HAP-1 (cell line): ENCODE measurements at places on chromosomes 7 and 10.

- DNase-seq, result no peak
These were observed 422.7 kb downstream of the ARL4A start for GRCh38 chr7:13110107-13110506.

DNA sequence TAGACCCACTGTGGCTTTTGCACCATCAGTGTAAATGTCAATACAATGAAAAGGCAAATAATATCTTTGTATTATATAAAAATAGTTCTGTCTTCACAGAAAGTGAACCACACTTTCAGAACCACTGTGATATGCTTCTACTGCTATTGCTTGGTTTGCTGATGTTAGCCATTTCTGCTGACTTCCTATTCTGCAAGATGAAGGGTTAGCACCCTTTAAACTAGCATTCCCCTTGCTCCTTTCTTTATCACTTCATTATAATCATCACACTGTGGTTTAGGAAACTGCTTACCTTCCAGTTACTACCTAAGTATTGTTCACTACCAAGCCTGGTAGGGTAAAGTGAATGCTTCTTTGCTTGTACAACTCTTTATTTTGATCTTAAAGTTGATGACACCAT lies 29.2 kb downstream of the MYPN start:
- DNase-seq, result no peak

- no peak for DNase-seq
These were observed 146.3 kb downstream of the GPR85 start for GRCh38 chr7:112940314-112940732.

DNA sequence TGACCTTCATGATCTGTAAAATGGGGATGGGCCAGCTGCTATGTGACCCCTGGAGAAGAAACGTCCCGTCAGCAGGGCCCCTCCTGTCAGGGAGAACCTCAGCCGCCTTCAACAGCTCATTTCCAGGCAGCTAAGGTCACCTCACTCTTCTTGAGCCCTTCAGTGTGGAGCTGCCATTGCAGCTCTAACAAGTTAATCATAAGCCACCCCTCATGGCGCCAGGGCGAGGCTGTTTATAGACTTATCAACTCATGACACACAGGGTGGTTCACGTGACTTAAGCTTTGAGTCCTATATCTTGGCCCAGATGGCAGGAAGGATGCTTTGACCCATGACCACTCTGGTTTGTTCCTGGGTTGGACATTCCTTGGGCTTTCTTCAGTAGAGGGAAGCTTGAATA lies 315.1 kb downstream of the TNS3 start:
- no peak for DNase-seq

- no peak for DNase-seq
These were observed 555.7 kb downstream of the PTPRN2 start for GRCh38 chr7:158031867-158032308.

GRCh38 chr7:96084881-96085553 lies 236.9 kb downstream of the SLC25A13 start:
- peak; percentile 51 for DNase-seq
